ENCODE measurements at places on chromosomes 6 and 20.

DNA sequence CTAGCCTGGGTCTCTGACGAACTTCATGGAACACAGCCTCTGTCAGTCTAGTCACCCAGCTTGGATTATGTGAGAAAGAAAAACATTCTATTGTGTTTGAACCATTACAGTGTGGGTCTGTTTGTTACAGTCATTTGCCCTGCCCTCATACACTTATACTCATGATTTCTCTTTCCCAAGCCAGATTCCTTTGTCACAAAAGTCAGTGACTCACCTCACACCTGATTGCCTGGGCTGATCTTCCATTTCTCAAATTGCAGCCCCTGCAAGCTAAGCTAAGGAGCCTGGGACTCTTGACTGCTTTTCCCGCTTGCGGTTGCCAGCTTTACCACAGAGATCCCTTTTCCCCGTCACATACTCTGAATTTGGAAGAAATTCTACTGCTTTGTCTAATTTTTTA is 395.9 kb downstream of the SAMD5 start:
- peaks cover 1% of the 10 kb centered on the region for H3K4me1 ChIP-seq
- no peak overlapping the region for H3K27ac ChIP-seq
- no peak for DNase-seq
- H3K4me3 ChIP-seq = no peak overlapping the region
- H3K36me3 ChIP-seq = no peaks in the 10 kb centered on the region

- H3K27me3 ChIP-seq = no peaks in the 10 kb centered on the region
- no peak overlapping the region for H3K27ac ChIP-seq
- no peaks in the 10 kb centered on the region for H3K4me1 ChIP-seq
- no peak for DNase-seq
These were observed 27.4 kb upstream of the RIN2 start for GRCh38 chr20:19730706-19731105.

- H3K4me3 ChIP-seq = no peak overlapping the region
- H3K4me1 ChIP-seq = no peaks in the 10 kb centered on the region
- no peaks in the 10 kb centered on the region for H3K36me3 ChIP-seq
- DNase-seq = no peak
- H3K27ac ChIP-seq = no peak overlapping the region
These were observed 90.7 kb upstream of the POPDC3 start for GRCh38 chr6:105270511-105270910.

DNA sequence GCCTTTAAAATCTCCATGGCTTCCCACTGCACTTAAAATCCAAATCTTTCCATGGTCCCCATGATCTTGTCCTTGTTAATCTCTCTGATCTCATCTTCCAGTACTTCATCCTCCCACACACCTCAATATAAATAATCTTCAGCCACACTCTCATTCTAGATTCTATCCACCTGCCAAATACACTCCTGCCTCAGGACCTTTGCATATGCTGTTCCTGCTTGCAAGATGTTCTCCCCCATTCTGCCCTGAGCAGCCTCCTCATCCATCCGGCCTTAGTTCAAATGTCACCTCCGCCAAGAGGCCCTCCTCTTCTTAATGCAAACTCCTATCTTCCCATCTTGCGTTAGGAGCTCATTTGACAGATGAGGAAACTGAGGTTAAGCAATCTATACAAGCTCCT is 77.4 kb downstream of the PREX1 start:
- peaks cover 15% of the 10 kb centered on the region for H3K4me1 ChIP-seq
- no peaks in the 10 kb centered on the region for H3K36me3 ChIP-seq
- H3K27ac ChIP-seq = no peak overlapping the region
- H3K27me3 ChIP-seq = no peaks in the 10 kb centered on the region
- DNase-seq = no peak
- no peak overlapping the region for H3K4me3 ChIP-seq

- no peaks in the 10 kb centered on the region for H3K36me3 ChIP-seq
- no peak for DNase-seq
- H3K4me3 ChIP-seq = no peak overlapping the region
- H3K27me3 ChIP-seq = no peaks in the 10 kb centered on the region
These were observed 176.6 kb upstream of the PTPRK start for GRCh38 chr6:128696691-128697689.

- no peak for DNase-seq
- no peak overlapping the region for H3K4me3 ChIP-seq
- H3K27me3 ChIP-seq = no peaks in the 10 kb centered on the region
These were observed 50.3 kb upstream of the HLA-G start for GRCh38 chr6:29777310-29777709.

DNA sequence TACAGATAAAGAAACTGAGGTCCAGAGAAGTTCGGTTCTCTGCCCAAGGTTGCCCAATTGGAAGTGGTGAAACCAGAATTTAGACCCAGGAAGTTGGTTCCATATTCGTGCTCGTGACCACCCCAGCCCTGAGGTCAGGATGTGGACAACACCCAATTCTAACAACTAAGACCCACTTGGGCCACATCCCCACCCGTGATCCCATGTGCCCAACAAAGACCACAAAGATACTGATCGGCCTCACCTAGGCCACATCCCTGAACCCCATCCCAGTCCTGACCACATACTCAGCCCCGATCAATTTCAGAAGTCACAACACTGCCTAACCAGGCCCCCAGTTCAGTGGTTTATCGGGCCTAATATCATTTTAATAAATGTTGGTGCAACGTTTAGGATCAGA is 138.4 kb downstream of the PREX1 start:
- DNase-seq = no peak
- H3K4me1 ChIP-seq = no peaks in the 10 kb centered on the region
- no peak overlapping the region for H3K27ac ChIP-seq
- no peaks in the 10 kb centered on the region for H3K36me3 ChIP-seq
- no peak overlapping the region for H3K4me3 ChIP-seq
- H3K27me3 ChIP-seq = no peaks in the 10 kb centered on the region

- peaks cover 3% of the 10 kb centered on the region for H3K4me1 ChIP-seq
- no peak overlapping the region for H3K27ac ChIP-seq
- DNase-seq = peak; percentile 13
- H3K4me3 ChIP-seq = no peak overlapping the region
- no peaks in the 10 kb centered on the region for H3K36me3 ChIP-seq
These were observed 207.0 kb downstream of the CDC5L start for GRCh38 chr6:44594481-44594880.

DNA sequence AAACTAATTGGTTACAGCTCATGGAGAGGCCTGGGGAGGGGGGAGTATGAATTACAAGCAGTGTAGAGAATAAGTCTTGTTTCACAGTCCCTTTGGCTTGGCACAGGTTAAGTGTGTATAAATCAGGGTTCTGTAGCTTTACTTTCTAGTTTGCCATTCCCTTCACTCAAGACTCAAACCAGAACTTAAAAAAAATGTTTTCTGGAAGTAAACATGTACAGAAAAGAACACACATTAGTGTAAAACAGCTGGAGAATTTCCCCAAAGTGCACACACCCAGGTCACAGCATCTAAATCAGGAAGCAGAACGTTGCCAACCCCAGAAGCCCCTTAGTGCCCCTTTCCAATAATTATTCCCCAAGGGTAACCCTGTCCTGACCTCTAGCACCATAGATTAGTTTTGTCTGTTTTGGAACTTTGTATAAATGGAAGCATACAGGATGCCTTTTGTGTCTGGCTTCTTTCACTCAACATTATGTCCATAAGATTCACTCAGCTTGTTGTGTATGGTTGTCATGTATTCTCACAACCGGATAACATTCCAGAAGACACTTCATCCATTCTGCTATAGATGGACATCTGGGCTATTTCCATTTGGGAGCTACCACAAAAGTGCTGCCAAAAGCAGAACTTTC is 33.7 kb upstream of the SCUBE3 start:
- no peak overlapping the region for H3K4me3 ChIP-seq
- no peak for DNase-seq
- peaks cover 1% of the 10 kb centered on the region for H3K27me3 ChIP-seq
- peaks cover 5% of the 10 kb centered on the region for H3K4me1 ChIP-seq
- H3K36me3 ChIP-seq = no peaks in the 10 kb centered on the region

DNA sequence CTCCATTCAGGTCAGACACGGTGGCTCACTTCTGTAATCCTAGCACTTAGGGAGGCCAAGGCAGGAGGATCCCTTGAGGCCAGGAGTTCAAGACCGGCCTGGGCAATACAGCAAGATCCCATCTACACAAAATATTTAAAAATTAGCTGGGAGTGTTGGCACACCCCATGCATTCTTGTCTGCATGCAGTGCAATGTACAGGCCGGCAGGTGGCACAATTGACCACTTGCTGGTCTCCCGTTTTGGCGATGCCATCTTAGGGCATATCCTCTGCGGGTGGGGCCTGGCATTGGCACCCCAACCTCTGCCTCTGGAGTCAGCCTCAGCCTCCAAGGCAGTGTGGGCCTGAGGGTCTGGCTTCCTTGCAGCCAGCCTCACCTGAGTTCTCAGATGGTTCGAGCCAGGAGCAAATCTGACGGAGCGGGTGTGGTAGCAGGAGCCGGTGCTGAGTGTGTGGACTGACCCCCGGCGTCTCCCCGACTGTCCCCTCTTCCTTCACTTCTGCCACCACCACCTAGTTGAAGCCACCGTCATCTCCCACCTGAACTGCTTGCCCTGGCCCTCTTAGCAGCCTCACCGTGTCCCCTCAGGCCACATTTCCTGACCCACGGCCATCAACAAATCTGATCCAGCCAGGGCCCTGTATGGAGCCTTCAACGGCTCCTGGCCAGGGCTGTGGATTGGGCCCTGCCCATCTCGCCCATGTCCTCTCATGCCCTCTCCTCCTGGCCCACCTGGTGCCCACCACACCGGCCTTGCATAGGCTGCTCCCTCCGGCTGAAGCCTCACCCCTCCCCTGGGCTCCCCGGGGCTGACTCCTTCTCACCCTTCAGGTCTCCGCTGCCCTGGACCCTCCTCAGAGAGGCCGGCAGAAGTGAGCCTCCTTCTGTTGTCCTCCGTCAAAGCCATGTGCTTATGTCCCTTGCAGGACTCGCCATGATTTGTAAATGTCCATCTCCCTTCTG is 44.0 kb downstream of the EFCAB8 start:
- H3K4me3 ChIP-seq = no peak overlapping the region
- H3K36me3 ChIP-seq = no peaks in the 10 kb centered on the region
- no peak for DNase-seq
- no peaks in the 10 kb centered on the region for H3K27me3 ChIP-seq
- no peak overlapping the region for H3K27ac ChIP-seq
- H3K4me1 ChIP-seq = no peaks in the 10 kb centered on the region

DNA sequence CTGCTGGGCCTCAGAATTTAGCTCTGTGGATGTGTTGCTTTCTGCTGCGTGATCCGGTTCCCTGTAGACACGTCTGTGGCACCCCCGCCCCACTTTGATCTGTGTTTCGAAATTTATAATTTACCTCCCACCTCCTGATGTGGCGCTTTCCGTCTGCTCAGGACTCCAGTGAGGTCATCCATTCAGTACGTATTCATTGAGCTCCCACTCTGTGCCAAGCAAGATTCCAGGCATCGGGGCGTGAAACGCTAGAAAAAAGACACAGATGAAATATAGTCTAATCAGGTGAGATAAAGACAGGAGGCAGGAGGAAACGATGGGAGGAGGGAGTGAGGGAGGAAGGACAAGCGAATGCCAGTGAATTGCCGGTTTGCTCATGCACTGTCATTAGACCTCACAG is 431.9 kb upstream of the SULF2 start:
- no peak overlapping the region for H3K27ac ChIP-seq
- H3K4me3 ChIP-seq = no peak overlapping the region
- no peaks in the 10 kb centered on the region for H3K27me3 ChIP-seq

GRCh38 chr6:118935331-118935668 is 341 bp upstream of the MCM9 start:
- H3K36me3 ChIP-seq = peaks cover 2% of the 10 kb centered on the region
- DNase-seq = no peak
- H3K27ac ChIP-seq = no peak overlapping the region
- H3K4me1 ChIP-seq = no peaks in the 10 kb centered on the region
- H3K27me3 ChIP-seq = no peaks in the 10 kb centered on the region

DNA sequence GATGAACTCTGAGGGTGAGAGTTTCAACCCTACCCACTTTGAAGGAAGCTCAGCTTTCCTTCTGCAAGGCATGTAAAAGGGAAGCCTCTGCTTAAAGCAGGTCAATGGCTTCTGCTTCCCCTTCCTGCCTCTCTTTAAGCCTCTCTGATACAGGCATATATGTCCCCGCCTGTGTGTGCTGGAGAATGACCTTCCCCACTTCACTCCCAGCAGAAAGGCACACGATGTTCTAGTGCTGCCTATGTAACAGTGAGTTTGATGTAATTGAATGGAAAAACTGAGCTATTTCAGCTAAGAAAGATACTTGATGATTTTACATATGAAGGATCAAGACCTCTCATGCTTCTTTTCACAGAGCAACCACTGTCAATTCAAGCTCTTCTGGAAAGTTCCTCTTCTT is 632.2 kb downstream of the HACE1 start:
- DNase-seq = no peak
- H3K27me3 ChIP-seq = no peaks in the 10 kb centered on the region
- H3K4me1 ChIP-seq = no peaks in the 10 kb centered on the region
- no peak overlapping the region for H3K27ac ChIP-seq

GRCh38 chr6:136593748-136594490 is 43.7 kb upstream of the MAP7 start:
- no peak overlapping the region for H3K27ac ChIP-seq
- no peak for DNase-seq
- no peaks in the 10 kb centered on the region for H3K27me3 ChIP-seq
- peaks cover 10% of the 10 kb centered on the region for H3K4me1 ChIP-seq

DNA sequence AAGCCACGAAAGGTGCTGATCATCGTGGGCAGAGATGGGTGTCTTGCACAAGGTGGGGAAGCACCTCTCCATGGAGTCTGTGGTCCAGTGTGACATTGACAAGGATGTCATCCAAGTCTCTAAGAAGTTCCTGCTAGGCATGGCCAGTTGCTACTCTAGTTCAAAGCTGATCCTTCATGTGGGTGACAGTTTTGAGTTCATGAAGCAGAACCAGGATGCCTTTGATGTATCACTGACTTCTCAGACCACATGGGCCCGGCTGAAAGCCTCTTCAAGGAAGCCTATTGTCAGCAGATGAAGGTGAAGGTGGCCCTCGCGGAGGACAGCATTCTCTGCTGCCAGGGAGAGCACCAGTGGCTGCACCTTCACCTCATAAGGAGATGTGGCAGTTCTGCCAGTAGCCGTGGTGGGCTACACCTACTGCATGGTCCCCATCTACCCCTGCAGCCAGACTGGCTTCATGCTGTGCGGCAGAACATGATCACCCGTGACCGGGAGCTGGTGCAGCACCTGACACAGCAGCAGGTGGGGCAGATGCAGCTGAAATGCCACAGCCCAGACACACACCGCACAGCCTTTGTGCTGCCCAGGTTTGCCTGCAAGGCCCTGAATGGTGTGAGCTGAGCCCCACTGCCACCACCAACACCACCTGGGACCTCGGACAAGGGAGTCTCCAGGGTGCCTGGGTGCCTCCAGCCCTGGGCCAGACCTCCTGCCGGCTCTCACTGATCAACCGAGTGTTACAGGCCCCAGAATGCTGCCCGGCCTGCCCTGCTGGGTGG is 75.0 kb upstream of the SULF2 start:
- H3K4me1 ChIP-seq = no peaks in the 10 kb centered on the region
- H3K4me3 ChIP-seq = no peak overlapping the region
- H3K27me3 ChIP-seq = no peaks in the 10 kb centered on the region
- no peaks in the 10 kb centered on the region for H3K36me3 ChIP-seq
- no peak for DNase-seq
- no peak overlapping the region for H3K27ac ChIP-seq

Data from iPS DF 6.9 (cell line).